ENCODE measurements at places on chromosomes 5 and 9.

DNA sequence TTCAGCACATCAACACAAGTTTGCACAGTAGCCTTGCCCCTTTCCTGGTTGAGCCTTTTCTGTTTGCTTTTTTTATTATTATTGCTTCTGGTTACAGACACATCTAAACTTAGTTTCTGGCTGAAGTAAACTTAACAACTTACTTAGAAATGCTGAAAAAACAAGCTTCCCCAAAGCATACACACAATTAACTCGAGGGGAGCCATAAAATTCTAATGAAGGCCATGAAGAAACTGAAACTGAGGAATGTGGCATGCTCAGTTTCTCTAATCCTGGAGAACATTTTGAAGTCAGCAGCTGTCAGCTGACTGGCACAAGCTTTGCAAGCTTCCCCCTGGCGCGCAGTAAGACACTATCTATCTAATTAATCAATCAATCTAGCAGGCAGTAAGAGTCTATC lies 3.7 kb downstream of the MYO10 start:
- DNase-seq: no peak

GRCh38 chr9:21804331-21804730 lies 1.9 kb downstream of the MTAP start:
- no peak for DNase-seq

GRCh38 chr5:56751572-56752313 lies 63.6 kb upstream of the MAP3K1 start:
- no peak for DNase-seq

DNA sequence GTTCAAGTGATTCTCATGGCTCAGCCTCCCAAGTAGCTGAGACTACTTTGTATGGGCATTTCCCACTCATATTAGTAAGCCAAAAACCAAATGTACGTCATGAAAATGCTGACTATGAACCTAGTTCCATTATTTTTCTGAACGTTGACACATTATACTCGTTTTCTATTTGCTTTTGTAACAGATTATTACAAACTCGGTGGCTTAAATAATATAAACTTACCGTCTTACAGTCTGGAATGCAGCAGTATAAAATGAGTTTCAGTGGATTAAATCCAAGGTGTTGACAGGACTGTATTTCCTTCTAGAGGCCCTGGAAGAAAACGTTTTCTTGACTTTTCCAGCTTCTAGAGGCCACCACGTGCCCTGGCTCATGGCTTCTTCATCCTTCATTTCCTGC lies 517.0 kb downstream of the GADD45G start:
- DNase-seq: peak; percentile 67

DNA sequence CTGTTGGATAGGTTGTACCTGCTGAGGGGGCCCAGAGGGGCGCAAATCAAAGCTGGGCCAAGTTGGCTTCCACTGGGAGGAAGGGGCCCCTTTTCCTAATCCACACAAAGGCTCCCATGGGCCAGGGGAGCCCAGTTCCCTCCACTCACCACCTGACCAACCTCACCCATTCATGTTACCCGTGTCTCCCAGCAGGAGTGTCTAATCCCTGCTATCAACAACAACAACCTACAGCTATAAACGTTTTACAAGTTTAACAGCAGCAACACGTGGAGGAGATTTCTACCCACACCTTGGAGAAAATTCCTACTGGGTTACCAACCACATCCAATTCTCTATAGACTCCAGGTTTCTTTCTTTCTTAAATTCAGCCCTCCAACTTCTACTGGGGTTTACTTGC lies 216.2 kb downstream of the SLIT3 start:
- DNase-seq: no peak

DNA sequence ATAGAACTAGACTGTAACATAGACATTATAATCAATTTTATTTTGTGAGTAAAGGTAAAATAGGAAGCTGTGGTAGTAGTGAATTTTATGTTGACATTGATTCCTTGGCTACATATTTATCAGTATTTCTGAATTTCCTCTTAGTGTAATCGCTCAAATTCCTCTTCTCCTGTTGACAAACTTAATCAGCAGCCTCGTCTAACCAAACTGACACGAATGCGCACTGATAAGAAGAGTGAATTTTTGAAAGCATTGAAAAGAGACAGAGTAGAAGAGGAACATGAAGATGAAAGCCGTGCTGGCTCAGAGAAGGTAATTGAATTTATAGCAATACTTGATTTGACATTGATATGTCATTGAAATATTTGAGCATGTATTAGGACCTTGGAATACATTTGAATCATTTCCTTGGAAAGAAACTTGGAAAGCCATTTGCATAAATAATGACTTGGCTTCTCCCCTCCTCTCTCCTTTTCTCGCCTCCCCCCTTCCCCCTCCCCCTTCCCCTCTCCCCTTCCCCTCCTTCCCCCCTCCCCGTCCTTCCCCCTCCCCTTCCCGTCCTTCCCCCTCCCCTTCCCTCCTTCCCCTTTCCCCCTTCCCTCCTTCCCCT lies 75.5 kb downstream of the GPBP1 start:
- DNase-seq: no peak

DNA sequence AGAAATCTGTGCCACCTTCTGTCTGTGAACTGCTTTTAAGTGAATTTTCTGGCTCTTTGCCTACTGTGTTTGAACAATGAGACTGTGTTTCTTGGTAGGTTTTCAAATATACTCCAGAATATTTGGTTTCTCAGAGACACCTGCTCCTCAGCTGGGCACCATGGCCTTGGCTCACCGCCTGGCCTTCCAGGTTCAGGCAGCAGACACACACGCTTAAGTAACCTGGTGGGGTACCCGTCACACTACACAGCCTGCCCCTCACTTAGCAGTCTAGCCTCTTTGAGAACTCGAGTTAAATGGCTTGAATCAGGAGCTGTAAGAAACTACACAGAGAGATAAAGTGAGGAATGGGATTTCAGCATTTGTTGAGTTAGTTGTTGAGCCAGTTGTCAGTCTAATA lies 530.5 kb downstream of the MTRR start:
- no peak for DNase-seq

DNA sequence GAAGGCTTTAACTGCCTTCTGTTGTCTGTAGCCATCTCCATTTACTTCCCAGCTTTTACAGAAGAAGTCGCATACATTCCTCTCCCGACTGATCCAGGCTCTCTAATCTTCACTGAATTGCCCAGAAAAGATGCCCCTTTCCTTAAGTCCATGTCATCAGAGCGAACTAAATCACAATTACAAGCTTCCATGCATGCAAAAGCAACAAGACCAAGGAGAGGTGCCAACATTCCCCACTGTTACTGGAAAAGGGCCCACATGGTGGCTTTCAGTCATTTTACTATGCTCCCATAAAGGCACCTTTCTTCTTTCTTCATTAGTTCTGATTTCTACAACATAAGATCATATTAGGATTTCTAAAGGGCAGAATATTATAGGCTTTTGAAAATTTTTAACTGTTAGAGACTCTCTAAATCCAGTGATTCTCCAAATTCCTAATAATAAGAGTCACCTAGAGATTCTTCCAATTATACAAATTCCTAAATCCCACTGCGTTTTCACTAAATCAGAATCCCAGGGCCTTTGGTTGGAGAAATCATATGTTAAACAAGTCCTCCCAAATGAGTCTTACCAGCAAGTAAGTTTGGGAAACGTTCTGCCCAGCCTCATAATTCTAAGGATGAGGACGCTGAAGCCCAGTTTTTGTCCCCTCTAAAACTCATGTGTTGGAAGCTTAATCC lies 17.0 kb upstream of the ZFR start:
- no peak for DNase-seq

DNA sequence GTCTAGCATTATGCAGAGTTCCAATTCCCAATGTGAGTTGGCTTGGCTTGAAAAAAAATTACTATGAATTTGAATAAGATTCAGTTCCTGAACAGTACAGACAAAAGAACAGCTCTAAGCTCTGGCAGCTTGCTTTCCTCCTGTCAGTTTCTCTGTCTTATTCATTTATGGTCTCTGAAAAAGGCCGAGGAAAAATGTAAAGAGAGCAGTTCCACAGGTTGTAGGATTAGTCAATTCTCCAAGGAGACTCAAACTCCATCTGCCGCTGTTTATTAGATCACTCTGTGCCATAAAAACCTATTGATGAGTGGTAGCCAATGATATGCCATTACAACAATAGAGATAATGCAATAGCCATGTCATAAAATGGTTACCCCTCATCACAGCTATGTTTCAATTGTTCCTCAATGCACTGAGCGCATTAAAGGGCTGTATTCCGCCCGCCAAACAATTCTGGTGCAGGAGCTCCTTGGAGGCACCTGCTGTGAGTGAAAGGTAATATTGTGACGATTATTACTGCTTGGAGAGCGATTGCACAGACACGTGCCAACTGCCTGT lies 188.2 kb downstream of the ARRDC3 start:
- no peak for DNase-seq

DNA sequence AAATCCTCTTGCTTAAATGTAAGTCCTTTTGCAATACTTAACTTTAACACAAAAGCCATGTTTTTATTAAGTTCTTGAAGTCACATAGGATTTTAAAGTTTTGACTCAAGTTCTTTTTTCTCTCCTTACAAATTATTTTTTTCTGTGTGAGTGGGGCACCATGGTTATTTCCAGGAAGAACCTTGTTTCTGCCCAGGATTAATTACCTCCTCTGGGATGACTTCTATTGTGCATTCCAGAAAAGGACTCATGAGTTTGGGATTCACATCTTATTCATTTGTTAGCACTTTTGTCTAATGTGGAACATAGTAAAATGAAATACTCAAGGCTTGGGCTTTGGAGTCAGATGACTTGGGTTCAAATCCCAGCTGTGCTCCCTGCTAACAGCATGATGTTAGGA lies 421.4 kb upstream of the WWC1 start:
- peak; percentile 59 for DNase-seq

- no peak for DNase-seq
These were observed 107.6 kb downstream of the GRIA1 start for GRCh38 chr5:153598099-153598498.

GRCh38 chr5:78547731-78548615 lies 100.6 kb downstream of the LHFPL2 start:
- DNase-seq: peak; percentile 89

DNA sequence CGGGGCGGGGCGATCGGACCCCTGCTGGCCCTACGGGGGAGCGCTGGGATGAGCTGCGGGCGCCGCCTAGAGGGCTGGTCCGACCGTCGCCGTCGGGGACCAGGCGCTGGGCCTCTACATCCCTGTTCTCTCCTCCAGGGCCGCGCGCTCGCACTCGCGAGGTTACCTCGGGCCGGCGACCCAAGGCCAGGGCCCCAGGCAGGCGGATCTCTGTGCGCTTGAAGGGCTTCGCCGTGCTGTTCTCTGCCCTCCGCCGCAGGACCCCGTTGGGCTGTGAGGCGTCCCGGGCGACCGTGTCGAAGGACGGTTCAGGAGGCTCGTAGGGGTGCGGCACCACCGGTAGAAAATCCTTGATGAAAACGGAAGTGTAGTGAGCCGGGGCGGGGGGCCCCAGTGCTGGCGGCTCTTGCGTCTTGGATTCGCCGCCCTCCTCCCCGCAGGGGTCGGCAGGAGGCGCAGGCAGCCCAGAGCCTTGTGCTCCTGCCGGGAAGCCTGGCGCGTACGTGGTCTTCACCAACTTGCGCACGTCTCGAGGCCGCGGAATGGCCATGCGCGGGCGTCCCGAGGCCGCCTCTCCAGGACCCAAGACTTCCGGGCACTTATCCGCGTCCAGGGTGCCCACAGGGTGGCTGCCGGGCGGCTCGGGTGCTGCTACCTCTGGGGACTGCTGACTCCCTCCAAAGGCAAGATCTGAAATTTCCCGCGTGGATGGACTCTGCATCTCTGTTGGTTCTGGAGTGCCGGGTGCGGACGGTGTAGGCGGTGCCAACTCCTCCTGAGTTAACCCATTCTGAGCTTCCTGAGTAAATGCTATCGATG lies 2.0 kb downstream of the PROB1 start:
- no peak for DNase-seq

GRCh38 chr9:93198838-93199625 lies 15.1 kb downstream of the WNK2 start:
- no peak for DNase-seq

DNA sequence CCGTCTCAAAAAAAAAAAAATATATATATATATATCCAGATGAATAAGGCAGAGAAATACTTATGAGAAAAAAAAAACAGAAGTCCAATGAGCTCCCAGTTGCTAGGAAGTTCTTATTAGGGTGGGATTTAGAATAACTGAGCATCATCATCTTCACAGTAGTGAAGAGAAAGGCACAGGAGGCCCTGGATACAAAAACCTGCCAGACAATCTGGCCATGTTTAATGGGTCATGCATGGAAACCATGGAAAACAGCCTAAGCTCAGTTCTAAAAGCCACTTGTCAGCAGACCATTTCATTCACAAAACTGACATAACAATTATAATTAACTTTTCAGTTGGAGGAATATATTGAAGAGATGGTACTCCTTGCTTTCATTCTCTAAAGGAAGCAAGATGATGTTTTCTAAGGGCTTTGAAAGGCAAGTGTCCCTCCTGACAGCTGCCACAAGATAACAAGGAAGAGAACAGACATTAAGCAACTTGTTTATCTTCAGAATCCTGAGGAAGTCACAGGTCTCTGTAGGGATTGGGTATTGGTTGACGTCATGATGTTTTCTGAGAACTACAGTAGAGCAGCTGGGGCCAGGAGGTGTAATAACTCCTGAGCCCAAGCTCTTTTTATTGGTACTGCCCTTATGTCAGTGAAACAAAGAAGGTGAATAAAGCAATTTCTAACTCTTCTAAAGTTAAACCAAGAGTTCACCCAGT lies 463.1 kb downstream of the DMAC1 start:
- no peak for DNase-seq

- DNase-seq: no peak
These were observed 18.5 kb downstream of the CD180 start for GRCh38 chr5:67178085-67178484.

GRCh38 chr5:132266031-132266835 lies 8.7 kb downstream of the PDLIM4 start:
- no peak for DNase-seq

DNA sequence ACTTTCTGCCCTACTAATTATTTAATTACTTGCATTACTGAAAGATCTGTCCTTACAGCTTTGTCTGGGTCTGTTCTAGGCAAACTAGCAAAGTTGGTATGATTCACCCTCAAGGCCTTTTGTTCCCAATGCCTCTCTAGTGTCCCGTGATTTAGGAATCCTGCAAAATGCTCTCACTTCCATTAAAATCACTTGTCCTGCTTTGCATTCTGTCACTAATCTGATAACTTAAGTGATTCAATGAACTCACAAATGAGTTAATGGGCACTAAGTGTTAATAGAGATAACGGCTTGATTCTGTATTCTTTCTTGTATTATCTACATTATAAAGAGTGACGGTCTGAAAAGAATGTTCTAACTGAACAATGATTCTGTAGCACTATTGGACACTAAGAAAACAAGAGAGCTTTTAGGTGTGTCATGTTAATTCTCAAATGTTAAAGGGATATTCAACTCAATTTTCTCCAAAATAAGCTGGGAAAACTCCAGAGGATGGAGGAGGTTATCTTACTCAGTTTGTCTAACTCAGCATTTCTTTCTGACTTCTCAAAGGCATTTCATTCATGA lies 697.3 kb downstream of the CETN3 start:
- no peak for DNase-seq

- DNase-seq: no peak
These were observed 6.0 kb upstream of the NSMF start for GRCh38 chr9:137465000-137465719.

- DNase-seq: no peak
These were observed 6.3 kb upstream of the PHYKPL start for GRCh38 chr5:178238711-178239592.

- DNase-seq: no peak
These were observed 159.0 kb downstream of the TLE1 start for GRCh38 chr9:81530310-81530810.

Measured in fibroblast of skin of left biceps (primary cell).